Cortex of kidney (tissue), 1 donor: ENCODE measurements at places on chromosomes 7 and 10.

GRCh38 chr10:133400624-133401424 lies 6.9 kb downstream of the MTG1 start:
- DNase-seq: no peak

DNA sequence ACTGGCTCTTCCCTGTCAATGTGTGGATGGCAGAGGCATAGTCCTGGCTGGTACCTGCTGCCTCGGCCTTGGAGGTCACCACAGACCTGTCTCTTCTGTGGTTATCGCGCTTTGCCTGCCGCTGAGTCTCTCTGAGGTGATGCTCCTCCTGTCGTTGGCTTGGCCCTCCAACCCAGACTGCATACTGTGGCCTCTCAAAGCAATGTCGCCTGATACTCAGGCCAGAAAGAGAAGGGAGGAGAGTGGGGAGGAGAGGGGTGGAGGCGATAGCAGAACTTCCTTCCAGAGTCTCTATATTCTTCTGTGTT lies 133.2 kb upstream of the KCNMA1 start:
- no peak for DNase-seq

- DNase-seq: no peak
Observed at GRCh38 chr10:132690401-132690800, 95.5 kb downstream of the NKX6-2 start.

DNA sequence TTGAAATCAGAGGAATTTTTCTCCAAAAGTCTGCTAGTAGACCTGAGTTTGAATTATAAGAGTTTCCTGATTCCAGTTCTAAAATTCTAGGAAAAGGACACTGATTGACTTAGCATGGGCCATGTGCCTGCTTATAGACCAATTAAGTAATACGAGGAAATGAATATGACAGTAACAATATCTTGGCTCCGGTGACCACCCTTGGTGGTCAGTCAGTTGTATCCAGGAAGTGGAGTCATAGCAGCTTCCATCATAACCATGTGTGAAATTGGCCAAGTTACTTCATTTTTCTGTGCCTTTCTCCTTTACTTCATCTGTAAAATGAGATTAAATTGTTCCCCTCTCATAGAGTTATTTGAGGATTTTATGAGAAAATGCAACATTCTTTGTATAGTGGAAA lies 66.9 kb downstream of the MTPAP start:
- DNase-seq: no peak

DNA sequence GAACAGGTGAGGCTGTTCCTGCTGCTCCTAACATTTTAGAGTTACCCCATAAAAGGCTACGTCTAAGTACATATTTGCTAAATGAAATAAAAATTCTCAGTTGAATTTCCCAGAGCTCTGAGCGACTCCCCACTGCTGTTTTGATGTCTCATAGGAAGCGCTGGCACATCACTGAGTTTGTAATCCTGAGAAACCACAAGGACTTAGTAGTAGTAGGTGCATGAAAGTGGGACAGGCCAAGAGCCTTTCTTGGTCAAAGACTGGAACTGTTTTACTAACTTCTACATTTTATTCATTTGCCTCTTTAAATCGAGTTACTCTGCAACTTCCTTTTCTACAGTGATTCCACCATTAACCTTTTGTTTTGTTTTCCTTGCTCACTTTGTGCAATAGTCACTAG lies 85.9 kb downstream of the XPNPEP1 start:
- DNase-seq: no peak

- no peak for DNase-seq
Observed at GRCh38 chr7:40213856-40214255, 79.1 kb downstream of the SUGCT start.

GRCh38 chr7:44463169-44463808 lies 27.2 kb downstream of the NUDCD3 start:
- no peak for DNase-seq

DNA sequence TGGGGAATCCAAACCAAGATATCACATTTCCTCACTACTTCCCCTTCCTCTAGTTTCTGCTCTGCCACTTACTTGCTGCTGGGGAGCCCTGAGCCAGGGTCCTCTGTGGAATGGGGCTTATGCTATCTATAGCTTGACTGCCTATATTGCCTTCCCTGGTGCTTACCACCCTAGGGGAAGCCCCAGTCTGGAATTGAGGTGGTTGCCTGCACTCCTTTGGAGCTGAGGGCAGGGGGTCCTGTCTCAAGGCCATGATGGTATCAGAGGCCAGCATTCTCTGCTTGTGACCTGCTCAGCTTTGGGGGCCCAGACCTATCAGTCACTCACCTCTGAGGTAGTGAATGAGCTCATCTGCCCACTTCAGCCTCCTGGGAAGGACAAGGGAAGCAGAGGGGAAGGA lies 29.3 kb upstream of the INMT start:
- no peak for DNase-seq

GRCh38 chr7:50455658-50456057 lies 5.5 kb upstream of the FIGNL1 start:
- DNase-seq: no peak

GRCh38 chr7:1385809-1386622 lies 73.3 kb downstream of the MICALL2 start:
- DNase-seq: no peak

GRCh38 chr7:155558961-155559360 lies 12.6 kb upstream of the CNPY1 start:
- DNase-seq: no peak

DNA sequence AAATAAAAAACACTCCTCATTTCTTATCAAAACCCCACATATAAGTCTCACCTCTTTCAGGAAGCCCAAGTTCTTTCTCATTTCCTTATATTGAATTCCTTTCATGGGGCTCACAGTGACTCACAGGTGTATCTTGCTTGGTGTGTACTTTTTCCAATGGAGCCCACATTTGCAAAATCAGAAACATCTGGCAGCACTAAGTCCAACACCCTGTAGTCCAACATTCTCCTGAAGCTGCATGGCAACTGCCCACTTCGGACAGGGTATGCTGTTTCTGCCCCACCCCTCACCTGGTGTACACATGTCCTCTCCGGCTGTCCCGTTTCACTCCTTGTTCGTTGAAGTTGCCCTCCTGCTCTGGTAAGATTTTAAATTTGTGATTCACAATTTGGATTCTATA lies 544.1 kb downstream of the SORCS3 start:
- DNase-seq: no peak

GRCh38 chr7:107169120-107170050 lies 582 bp downstream of the HBP1 start:
- DNase-seq: no peak

DNA sequence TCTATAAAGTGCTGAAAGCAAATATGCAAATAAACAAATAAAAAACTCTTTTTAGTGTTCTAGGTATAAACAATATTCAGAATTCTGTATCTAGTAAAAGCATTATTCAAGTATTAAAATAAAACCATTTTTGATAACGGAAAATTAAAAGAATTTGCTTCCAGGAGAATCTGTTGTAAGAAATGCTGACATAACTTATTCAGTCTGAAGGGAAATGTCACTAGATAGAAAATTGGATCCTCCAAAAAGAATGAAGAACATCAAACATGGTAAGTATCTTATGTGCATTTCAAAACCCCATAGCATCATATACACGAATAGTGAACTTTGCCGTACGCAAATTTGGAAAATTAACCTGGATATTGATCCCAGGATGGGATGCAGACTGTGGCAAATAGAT lies 506.7 kb downstream of the GLRX3 start:
- DNase-seq: no peak

GRCh38 chr10:76675951-76676587 lies 961.5 kb downstream of the KCNMA1 start:
- no peak for DNase-seq

- no peak for DNase-seq
Observed at GRCh38 chr7:116500078-116500853, 728 bp downstream of the CAV2 start.

DNA sequence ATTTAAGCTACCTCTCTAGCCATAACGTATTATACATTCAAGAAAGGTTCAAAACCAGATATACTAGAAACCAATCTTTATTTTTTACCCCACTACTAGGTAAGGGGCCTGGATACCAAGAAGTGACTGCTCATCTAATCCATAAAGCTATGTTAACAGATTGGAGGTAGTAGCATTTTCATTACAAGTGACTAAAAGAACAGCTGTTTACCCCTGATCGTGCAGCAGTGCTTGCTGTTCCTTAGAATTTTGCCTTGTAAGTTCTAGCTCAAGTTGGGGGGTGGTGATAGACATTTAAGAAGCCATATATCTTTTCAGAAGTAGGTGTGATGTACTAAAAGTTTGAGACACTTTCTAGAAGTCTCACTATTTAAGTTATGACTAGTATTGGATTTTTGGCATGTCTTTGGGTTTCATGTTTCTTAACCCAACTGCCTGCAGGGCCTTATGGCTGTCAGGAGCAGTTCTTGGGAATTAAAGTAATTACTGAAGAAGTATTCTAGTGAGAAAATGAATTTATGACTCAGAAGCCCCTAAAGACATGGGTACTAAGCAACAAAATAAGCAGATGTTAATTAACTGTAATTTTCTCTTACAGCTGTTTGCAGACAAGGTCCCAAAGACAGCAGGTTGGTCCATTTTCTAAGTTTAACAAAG lies 2.3 kb downstream of the PPIA start:
- DNase-seq: no peak

DNA sequence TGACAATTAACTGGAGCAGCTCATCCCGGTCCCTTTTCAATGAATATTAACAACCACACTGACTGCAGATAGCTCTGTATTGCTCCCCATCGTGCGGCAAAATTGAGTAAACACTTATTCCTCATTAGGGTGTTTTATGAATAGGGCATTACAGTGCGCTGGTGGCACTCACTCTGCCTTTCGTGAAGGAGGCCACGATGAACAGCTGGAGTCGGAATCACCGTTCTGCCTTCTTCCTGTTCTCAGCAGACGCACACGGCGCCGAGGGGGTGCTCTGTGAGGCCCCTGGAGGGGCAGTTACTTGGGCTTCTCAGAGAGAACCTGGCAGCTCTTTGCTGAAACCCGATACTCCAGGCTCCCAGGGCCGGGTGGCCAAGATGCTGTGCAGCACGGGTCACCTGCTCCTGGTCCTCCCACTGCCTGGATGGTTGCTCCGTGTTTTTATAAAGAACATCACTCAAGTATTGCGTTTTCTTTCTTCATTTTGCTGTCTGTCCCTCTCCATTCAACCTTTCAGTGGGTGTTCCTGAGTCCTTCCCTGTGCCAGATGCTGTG lies 241.9 kb downstream of the GLRX3 start:
- DNase-seq: no peak

DNA sequence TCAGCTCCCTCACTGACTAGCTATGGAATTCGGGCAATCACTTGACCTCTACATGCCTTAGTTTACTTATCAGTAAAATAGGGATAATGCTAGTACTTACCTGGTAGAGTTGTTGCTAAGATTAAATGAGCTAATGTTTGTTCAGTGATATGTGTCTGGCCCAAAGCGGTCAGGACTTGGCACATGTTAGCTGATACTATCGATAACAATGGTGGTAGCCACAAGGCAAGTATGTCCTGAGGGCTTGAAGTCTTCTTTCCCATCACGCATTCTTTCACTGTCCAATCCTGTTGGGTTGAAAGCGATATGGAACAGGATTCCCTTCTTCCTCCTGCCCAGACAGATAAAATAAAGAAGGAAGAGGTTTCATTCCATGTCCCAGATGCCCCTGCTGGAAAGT lies 25.5 kb upstream of the MXI1 start:
- no peak for DNase-seq

GRCh38 chr10:76763376-76763775 lies 874.2 kb downstream of the KCNMA1 start:
- no peak for DNase-seq

- no peak for DNase-seq
Observed at GRCh38 chr10:62348029-62348428, 26.1 kb upstream of the ZNF365 start.

GRCh38 chr7:158633055-158633956 lies 45.7 kb upstream of the PTPRN2 start:
- no peak for DNase-seq

DNA sequence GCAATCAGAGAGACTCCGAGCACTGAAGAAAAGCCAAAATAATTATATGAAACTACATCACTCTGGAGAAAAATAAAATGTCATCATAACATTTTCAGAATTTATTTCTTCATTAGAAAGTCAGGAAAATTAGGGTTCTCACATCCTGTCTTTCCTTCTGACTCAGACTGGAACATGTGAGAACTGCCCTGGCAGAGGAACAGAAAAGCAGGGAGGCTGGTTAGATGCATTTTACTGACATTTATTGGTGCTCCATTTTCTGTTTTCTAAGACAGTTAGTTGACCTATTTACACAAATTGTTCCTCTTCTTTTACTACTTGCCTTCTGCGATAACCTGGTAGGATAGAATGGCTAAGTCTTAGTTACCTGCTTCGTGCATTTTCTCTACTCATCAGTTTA lies 58.6 kb upstream of the ANK3 start:
- DNase-seq: no peak

DNA sequence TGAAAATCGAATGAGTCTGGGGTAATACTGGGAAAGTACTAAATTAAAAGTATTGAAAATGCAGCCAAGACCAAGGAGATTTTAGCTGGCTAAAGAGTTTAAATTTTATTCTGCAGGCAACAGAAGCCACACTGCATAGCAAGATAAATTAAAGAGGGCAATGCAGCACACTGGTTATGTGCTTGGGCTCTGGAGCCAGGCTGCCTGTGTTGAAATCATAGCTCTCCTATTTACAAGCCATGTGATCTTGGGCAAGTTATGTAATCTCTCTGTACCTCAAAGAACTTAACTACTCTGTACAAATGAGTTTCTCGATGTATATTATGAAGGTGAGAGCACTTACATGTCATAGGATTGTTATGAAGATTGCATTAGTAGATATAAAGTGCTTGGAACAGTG lies 9.9 kb downstream of the SLC25A13 start:
- no peak for DNase-seq

- no peak for DNase-seq
Observed at GRCh38 chr7:7504910-7505704, 30.6 kb downstream of the COL28A1 start.

- DNase-seq: no peak
Observed at GRCh38 chr7:74560086-74560719, 97.3 kb upstream of the GTF2I start.

- no peak for DNase-seq
Observed at GRCh38 chr10:96718304-96718990, 1.9 kb downstream of the PIK3AP1 start.

DNA sequence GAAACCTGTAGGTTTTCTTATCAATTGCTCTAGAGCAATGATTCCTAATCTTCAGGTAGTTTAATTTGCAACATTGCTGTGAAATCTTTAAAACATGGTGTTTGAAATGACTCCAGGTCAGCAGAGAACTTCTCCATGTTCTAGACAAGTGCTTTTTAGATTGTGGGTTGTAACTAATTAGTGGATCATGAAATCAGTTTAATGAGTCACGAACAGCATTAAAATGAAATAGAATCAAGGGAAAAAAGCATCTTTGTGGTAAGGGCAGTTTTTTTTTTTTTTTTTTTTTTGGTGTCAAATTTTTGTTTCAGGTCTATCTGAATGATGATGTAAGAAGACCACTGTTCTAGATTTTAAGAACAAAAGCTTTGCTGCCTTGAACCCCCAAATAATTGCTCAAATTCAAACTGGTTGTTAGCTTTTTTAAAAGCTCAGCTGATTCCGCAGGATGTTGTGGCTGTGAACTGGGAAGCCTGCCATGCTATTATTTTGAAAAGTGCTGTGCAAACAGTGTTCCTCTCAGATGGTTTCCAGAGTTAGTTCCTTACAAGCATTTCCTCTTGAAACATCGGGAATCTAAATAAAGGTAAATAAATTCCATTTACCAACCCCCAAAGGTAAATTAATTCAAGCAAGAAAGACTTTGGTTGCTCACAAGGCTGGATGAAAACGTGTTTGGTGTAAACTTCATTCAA lies 13.1 kb upstream of the PDK4 start:
- no peak for DNase-seq
